CD14-positive monocyte (primary cell): ENCODE measurements at places on chromosomes 4 and X. TPM values are rescaled to one million over a fixed set of nuclear protein-coding genes. Genes with fewer than 3 reads are reported as not detected.

GRCh38 chrX:135273162-135273561 is 21.3 kb downstream of the ETDA start:
- no peak for DNase-seq

MAGEA2 gene
- not detected for polyA plus RNA-seq

GRCh38 chr4:57418133-57418532 is 307.9 kb upstream of the IGFBP7 start:
- no peak for DNase-seq

DNA sequence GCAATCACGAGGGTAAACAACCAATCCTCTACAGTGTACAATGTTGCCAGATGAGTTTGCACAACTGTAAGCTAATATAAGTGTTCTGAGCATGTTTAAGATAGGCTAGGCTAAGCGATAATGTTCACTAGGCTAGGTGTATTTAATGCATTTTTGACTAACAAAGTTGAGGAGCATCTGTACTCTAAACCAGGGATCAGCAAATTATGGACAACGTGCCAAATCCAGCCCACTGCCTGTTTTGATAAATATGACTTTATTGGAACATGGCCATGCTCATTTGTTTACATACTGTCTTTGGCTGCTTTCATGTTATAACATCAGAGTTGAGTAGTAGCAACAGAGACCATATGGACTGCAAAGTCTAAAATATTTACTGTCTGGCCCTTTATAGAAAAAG is 46.3 kb upstream of the ARHGEF6 start:
- DNase-seq = no peak

GAGE12H gene
- not detected in 2 replicates for polyA plus RNA-seq

ERCC6L gene
- polyA plus RNA-seq = 0.04 TPM

LONRF3 gene
- polyA plus RNA-seq = 1.2 TPM

GRCh38 chr4:84146300-84146959 is 352.7 kb downstream of the NKX6-1 start:
- DNase-seq = no peak

DNA sequence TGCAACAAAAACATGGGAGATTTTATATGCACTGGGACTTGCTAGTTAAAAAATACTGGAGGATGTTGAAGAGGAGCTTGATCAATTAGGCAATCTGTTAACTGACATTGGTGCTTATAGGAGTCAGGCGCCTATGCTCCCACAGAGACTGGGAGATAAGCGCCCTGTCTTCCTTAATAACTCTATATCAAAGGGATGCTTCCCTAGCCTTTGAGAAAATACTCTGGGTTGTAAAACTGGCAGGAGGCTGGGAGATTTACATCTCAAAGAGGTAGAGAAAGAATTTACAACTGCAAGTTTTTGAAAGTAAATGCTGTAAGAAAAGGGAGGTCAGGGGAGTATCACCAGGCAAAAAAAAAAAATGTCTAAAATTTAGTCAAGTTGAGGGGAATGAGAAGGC is 325.4 kb downstream of the PCDH10 start:
- DNase-seq = no peak

DNA sequence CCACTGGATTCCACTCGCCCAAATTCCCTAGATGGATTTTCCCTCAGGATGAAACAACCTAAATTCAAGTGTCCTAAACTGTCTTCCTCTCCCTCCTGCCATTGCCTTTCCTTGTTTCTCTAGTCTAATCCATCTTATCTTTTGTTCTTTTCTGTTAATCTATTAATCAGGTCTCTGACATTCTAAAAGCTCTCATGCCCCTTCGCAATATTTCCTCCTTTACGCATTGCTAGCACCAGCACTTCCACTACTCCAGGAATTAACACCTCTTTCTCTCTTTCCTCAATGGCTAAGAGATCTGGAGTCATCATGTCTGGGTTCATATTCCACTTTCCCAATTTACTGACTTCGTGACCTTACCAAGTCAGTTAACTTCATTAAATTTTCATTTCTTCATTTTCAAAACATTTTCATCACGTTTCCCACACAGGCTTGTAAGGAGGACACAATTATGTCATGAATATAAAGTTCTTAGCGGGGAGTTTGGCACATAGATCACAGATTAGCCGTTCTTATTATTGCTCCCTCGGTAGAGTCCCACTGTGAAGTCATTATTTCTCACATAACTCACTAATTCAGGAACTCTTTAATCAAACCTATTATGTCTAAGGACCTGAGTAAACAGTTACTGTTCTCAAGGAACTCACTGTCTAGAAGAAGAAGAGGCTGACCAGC is 45.3 kb downstream of the FAT4 start:
- no peak for DNase-seq

DNA sequence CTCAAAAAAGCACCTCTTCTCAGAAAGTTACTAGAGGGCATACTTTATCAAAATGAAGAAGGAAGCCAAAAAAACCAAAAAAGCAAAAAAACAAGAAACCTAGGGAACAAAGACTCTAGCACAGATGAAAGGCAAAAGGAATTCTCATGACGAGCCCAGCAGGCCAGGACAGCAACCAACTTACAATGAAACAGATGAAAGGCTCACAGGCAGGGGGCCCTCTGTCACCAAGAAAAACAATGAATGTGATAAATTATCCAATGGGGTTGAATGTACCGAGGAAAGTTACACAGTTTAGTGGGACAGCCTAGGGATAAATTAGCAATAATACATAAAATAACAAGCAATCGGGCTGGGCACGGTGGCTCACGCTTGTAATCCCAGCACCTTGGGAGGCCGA is 79.0 kb downstream of the GPR82 start:
- no peak for DNase-seq

DNA sequence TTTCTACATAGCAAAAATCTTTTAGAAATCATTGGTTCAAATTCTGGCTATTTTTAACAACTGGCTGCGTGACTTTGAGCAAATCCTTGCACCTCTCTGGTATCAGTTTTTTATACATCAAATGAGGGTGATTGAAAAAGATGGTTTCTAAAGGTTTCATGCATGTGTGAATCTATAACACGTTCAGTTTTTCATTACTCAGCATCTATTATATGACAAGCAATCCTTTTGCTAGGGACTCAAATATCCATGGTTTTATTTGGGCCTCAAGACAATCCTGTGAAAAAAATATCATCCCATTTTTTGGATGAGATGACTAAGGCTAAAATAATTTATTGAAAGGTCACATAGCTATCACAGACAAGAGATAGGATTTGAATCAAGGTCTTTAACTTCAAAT is 884 bp downstream of the HEPH start:
- DNase-seq = no peak

TENT5D gene
- polyA plus RNA-seq = not detected

GRCh38 chr4:78057135-78057599 is at the start of gene FRAS1:
Gene FRAS1, plus strand, starts transcription at chr4:78057323. Its CDS starts 687 bp downstream, at chr4:78058010.
- no peak for DNase-seq

- no peak for DNase-seq
Observed at GRCh38 chrX:65480960-65481359, 53.6 kb downstream of the LAS1L start.

DNA sequence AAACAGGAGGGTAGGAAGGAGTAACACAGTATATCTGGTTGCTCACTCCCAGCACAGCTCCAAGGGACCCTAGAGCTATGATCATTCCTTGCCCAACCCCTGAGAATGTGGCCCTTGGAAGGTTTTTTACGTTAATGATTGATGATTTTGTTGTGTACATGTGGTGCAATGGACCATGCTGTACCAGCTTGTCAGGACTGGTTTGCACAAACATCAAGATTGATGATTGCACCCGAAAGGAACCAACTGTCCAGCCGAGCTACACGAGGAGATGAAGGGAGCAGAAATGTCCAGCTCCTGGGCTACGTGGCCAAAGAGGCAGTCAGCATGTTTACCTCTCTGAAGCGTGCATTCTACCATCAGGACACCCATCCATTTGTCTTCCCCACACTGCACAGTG is 83.2 kb upstream of the USP9X start:
- DNase-seq = no peak

- DNase-seq = peak; percentile 7
Observed at GRCh38 chr4:74157154-74157553, 764 bp upstream of the MTHFD2L start.

GRCh38 chr4:10413177-10413576 is 44.0 kb downstream of the ZNF518B start:
- no peak for DNase-seq

DNA sequence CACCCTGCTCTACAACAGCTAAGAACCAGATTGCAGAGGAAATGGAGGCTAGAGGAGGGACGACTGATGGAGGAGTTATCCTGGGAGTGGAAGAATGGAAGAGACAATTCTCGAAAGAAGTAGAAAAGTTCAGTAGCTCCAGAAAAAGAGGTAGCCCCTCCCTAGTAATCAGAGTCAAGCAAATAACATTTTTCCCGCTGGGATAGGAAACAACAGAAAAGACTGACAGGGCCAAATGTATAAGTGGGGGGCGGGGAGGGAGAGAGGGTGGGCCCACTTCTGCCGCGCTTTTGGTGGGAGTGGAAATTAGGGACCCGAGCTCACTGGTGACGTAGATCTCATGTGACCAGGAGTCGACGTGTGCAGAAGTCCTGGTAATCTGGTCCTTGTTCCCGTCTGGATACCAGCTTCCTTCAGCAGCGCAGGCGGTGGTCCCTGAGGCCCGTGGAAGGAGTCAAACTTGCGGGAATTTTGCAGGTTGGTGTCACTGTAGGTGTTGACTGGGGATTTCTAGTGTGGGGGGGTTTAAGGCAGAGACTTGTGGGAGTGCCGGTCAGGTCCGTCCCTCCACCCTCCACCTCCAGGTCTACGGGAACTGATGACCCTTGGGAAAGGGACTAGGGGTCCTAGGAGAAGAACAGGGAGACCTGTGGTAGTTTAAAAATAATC is at the start of gene TCEAL9:
TSS of gene TCEAL9 (plus strand) at position 377 of the 669 bp plus-strand sequence. CDS start 1,179 bp downstream, outside the sequence.
- DNase-seq = peak; percentile 31

GRCh38 chrX:132576939-132577338 is 88.1 kb upstream of the MBNL3 start:
- no peak for DNase-seq

DNA sequence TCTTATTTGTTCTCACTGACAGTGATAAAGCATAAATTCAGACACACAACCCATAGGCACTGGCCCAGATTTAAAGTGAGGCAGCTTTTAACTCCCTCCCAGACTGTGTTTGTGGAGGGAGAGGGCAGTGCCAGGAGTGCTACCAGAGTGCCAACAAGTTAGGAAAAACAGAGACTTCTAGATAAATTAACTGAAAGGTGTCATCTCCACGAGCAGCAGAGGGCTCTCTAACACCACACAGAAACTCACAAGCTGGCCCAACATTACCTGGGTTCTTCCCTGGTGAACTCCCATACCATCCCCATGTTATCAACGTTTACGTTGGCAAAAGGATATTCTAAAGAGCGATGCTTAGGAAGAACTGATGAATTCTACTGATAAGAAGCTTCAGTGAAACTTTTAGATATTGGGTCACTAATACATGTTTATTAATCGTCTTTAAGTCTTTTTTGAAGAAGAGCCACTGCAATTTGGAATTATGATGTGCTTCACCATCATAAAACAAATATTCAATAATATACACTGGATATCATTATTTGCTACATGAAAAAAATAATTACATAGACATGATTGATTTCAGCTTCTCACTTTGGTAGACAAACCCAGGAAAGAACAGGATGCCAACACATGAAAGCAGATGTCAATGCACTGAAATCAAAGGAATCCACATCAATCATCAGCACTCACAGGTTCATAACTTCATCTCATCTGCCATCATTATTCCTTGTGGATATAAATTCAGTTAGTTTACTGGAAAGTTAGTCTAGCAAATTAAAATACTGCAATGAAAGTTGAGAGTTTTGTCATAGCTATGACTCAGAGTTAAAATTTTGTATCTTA is 121.2 kb upstream of the NAP1L5 start:
- DNase-seq = peak; percentile 49

CXCL13 gene
- polyA plus RNA-seq = not detected

GRCh38 chr4:6987588-6987961 is 55.6 kb upstream of the TADA2B start:
- DNase-seq = no peak
